Activated CD4-positive, alpha-beta T cell treated with anti-CD3 and anti-CD28 coated beads, Interleukin-2, amount 50 U/mL, for 16 hours (primary cell): ENCODE measurements at places on chromosomes 4 and X.

GRCh38 chr4:152281211-152281610, 254.7 kb downstream of the FBXW7 start:
- no peak for DNase-seq

DNA sequence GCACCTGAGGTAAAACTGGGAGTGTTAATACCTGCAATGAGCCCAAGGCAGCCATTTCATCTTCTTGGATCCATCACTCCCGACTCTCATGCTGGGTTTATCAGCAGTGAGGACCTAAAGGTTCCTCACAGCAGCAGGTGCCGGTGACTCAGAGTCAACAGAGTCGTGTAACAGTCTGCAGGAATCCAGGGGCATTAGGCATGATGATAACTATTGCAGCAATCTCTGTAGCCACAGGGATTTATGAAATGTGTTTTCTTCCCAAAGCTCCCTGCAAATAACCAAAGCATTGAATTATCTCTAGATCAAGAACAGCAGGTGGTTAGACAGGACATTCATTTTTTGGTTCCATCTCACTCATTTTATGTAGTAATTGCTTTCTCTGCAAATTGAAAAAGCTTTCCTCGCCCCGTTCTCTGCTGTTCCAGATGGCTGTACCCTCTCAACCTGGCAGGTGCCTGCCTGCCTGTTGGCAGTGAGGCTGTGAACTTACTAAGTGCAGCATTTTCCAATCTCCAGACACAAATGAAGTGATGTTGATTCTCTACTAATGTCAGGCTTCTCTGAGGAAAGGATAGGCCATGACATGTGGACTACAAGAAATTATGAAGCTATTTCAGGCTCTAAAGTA, 48.1 kb upstream of the TSPAN7 start:
- no peak for DNase-seq

GRCh38 chrX:43096830-43097229, 318.9 kb upstream of the PPP1R2C start:
- DNase-seq, result no peak

GRCh38 chrX:18455384-18455783, 30.0 kb downstream of the CDKL5 start:
- DNase-seq, result no peak

DNA sequence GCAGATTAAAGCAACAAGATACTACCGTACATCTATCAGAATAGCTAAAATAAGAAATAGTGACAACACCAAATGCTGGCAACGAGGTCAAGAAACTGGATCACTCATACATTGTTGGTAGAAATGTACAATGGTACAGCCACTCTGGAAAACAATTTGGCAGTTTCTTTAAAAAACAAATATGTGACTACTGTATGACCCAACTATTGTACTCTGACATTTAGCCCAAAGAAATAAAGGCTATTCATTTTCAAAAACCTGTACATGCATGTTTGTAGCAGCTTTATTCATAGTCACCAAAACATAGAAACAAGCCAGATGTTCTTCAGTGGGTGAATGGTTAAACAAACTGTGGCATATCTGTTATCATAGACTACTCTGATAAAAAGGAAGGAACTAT, 8.2 kb downstream of the CLCN3 start:
- no peak for DNase-seq

DNA sequence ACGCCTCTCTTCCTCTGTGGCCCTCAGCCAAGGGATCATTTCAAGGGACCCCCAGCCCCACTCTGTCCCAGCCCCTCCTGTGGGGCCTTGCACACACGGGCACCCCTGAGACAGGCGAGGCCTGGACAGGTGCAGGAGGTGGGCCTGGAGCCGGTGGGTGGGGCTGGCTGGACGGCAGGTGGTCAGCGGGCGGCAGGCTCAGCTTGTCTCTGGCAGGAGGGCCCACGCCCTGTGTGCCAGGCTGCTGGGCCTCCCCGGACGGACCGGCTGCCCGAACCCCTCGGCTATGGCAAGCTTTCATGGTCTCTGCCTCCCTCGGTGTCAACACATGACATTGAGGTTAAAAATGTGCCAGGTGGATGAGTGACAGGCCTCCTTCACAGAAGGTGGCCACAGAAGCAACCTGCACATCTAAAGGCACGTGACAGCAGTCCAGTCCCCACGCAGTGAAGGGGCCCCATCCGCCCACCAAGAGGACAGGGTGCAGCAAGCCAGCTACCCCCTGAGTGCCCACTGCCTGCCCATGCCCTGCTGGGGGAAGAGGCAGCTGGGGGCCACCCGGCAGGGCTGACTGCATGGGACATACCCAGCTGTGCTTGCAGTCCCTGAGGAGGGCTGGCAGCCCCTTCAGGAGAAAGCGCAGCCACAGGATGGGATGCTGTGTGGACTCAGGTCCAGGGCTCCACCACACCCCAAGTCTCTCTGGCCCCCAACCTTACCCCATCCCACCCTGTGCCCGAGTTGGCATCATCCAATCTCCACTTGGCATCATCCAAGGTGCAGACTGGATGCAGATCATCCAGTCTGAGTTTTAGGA, 109.3 kb downstream of the FAM53A start:
- DNase-seq, result no peak

DNA sequence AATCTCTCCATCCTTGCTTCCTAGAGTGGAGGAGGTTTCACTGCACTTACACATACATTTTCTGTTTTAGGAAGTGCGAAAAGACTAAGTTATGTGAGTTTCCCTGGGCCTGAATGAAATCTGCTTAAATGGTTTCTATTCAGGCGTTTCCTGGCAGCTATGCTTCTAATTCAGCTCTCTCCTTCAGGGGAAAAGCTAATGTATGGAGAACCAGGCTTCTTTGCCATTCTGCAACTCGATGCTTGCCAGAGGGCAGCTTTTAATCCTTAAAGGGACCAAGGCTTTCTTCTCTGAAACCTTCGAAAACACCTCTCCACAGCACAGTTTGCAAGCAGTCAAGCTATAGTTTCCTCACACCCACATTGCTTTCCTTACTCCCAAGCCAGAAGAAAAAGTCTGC, 89.5 kb upstream of the ARX start:
- DNase-seq, result no peak

DNA sequence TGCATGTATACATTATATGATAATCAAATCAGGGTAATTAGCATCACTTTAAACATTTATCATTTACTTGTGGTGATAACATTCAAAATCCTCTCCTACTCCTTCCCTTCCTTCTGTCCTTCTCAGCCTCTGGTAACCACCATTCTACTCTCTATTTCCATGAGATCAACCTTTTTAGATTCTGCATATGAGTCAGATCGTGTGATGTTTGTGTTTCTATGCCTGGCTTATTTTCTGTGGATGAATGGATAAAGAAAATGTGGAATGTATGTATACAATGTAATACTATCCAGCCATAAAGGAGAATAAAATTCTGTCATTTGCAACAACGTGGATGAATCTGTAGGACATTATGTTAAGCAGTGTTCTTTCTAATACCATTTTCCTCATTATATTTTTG, 123.9 kb downstream of the NAA11 start:
- DNase-seq, result no peak

- DNase-seq, result no peak
Measured at GRCh38 chr4:188915175-188915574, 775.9 kb downstream of the TRIML1 start.

GRCh38 chr4:8348071-8348470, 78.5 kb downstream of the HTRA3 start:
- no peak for DNase-seq

GRCh38 chr4:113582737-113583136, 178.8 kb downstream of the CAMK2D start:
- no peak for DNase-seq

GRCh38 chrX:71170660-71171059, 26.0 kb downstream of the NLGN3 start:
- no peak for DNase-seq

DNA sequence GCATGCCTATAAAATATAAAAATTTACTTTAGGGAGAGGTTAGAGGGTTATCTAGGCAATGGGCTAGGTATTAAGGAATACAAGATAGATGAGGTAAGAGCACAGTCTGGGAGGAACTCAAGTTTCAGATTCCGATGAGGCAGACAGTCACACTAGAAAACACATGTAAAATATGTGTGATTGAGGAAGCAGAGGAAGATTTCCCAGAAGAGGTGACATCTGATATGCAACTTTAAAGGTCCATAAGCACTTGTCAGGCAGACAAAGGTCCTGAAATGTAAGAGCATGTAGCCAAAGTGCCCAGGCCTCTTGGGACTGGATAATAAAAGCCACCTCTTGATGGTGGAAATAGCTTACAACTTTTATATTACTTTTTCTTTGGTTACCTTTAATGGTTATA, 81.1 kb upstream of the AADAT start:
- no peak for DNase-seq

GRCh38 chrX:22652596-22652995, 347.2 kb upstream of the DDX53 start:
- no peak for DNase-seq

DNA sequence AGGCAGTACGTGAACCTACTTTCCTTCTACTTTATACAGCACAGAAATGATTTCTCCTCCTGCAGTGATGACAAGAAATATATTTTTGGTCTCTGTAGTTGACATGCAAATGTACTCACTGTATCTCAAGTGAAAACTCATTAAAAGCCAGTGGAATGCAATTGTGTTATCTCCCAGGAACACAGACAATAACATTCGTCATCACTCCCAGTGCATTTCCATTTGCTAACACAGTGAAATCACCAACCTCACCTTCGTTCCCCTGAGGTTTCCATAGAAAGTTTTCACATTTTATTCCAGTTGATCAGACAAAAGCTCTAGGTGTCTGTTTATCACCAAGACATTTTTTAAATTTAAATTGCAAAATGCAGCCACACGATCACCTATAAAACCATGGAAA, 2.5 kb upstream of the SPANXD start:
- DNase-seq, result no peak

GRCh38 chrX:11764602-11765067, 6.6 kb downstream of the MSL3 start:
- DNase-seq, result no peak

DNA sequence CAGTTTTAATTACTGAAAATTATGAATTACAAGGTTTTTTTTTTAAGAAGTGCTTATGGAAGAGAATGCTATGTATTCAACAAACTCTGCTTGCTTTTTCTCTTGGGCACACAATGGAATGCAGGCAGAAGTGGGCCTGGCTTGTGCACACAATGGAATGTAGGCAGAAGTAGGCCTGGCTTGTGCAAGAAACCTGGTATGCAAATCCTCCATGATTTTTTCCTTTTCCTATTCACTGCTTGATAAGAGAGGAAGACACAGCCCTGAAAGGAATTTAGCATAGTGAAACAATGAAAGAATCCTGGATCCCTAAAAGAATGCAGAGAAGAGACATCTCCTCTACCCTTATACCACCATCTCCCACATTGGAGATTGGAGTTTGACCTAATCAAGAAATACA, 138.4 kb downstream of the COL25A1 start:
- DNase-seq, result no peak

- no peak for DNase-seq
Measured at GRCh38 chrX:2536974-2537373, 36.2 kb upstream of the DHRSX start.

GRCh38 chr4:105120626-105121025, 26.1 kb upstream of the TET2 start:
- DNase-seq, result no peak

DNA sequence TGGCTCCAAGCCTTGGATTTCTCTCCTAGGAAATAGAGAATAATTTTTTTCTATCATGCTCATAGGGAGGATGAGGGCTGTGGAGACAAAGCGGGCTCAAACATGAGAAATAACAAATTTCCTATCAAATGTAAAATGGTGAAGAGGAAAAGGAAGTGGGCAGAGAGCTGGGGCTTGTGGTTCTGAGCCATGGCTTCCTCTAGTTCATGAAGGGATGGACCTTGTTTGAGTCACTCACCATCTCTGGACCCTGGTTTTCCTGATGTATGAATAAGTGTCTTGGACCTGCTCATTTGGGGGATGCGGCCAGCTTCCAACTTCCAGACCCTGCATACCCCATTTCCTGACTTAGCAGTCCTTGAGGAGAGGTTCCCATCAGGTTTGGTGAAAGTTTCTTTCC, 63.0 kb downstream of the MSX1 start:
- DNase-seq, result no peak

DNA sequence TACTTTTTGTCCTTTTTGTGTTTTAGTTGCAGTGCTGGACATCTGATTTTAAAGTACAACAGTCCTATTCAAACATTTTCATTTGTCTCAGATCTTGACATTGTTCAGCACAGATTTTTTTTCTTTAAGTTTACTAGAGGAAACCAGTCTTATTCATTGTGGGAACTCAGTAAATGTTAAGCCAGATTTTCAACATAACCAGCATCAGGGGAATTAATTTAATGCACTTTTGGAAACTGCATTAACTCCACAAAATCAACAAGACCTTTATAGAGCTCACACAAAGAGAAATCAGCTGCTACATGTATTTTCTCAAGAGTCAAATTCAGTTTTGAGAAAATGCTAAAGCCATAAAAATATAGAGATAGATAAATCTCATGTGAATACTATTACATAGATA, 9.9 kb downstream of the CPE start:
- DNase-seq, result no peak
